Stimulated activated CD4-positive, alpha-beta T cell treated with anti-CD3 and anti-CD28 coated beads, TNF-alpha, amount 100 ng/mL, for 24 hours (primary cell): ENCODE measurements at places on chromosomes 5 and 9.

DNA sequence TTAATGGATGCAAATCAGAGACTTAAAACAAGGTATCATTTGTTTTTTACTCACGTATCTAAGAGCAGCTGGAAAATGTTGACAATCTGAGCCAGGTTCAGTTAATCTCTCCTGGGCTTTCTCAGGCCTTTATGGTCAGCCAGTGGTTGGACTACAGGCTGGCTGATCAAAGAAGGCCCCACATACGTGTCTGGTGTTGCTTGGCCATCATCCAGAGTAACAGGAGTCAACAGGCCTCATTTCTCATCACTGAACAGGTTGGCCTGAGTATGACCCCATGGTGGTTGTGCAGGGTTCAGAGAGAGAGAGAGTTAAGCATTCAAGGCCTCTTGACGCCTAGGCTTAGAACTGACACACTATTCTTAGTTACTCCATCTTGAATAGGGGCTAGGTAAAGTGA is 97.0 kb upstream of the VLDLR start:
- DNase-seq: no peak

DNA sequence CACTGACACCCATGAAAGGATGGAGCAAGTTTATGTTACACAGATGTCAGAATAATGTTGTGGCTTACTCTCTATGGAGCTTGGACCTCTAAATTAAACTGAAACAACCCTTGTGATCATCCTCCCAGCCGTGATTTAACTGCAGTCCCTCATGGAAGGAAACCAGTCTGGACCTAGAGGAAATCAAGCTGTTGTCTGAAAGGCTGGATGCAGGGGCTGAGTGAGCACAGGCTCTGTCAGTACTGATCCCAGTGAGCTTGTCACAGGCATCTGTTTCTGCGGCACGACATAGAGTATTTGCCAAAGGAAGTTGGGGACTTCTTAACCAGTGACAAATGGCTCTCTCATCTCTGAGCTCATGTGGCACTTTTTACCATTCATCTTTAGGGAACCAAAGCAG is 282.9 kb upstream of the MAP3K1 start:
- DNase-seq: no peak

GRCh38 chr5:104942735-104943134 is 1380.1 kb upstream of the NUDT12 start:
- DNase-seq: no peak

GRCh38 chr5:154273028-154273617 is 82.6 kb downstream of the GALNT10 start:
- DNase-seq: no peak

DNA sequence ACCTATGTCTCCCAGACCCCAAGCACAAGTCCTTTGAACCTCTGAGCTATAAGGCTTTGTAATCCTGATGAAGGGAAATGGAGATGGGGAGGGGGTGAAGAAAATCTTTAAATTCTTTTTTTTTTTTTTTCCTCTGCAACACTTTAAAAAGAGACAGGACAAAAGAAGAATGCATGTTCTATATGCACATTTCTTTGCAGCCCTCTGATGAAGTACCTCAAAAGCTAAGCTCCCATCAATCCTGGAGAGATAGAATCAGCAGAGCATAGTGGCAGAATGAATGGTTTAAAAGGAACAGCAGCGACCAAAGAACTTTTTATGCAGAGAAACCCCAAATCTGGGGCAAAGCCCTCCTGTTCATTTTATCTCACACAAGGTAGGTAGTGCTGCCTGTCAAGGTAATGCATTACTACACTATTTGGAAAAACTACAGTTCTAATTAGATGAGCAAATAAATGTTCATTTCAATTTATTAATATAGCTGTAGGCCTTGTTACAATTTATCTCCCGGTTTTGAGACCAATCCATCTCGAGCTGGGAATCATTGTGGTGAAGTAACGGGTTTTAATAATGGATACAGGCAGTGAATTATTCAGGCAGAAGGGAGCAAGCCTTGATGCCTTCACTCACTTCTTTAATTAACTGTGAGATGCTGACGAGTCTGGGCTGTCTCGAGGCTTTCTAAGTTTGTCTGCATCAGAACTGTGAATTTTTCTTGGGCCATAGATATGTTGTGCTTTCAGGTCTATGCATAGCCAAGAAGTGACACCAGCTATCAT is 173.5 kb upstream of the ZNF608 start:
- DNase-seq: no peak

DNA sequence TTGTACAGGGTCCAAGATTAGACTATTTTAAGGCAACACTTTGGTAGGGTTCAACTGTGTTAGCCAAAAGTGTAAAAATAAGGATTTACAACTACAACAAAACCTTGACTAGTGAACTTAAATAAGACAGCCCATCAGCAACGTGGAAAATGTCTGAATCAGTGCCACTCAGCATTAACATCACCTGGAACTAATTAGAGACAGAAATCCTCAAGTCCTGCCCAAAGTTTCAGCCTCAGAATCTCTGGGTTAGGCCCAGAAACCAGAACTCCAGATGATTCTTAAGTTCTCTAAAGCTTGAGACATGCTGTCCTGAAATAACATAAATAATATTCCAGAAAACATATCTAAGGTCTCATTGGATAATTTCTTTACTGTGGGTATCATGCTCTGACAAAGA is 118.6 kb downstream of the SEMA6A start:
- DNase-seq: no peak
